ENCODE measurements at places on chromosomes 12 and 14.

- no peak for DNase-seq
Measured at GRCh38 chr14:29311983-29312382, 545.4 kb downstream of the FOXG1 start.

- DNase-seq: no peak
Measured at GRCh38 chr12:48580831-48581230, 11.0 kb upstream of the LALBA start.

- no peak for DNase-seq
Measured at GRCh38 chr14:94113908-94114588, 3.5 kb downstream of the IFI27 start.

DNA sequence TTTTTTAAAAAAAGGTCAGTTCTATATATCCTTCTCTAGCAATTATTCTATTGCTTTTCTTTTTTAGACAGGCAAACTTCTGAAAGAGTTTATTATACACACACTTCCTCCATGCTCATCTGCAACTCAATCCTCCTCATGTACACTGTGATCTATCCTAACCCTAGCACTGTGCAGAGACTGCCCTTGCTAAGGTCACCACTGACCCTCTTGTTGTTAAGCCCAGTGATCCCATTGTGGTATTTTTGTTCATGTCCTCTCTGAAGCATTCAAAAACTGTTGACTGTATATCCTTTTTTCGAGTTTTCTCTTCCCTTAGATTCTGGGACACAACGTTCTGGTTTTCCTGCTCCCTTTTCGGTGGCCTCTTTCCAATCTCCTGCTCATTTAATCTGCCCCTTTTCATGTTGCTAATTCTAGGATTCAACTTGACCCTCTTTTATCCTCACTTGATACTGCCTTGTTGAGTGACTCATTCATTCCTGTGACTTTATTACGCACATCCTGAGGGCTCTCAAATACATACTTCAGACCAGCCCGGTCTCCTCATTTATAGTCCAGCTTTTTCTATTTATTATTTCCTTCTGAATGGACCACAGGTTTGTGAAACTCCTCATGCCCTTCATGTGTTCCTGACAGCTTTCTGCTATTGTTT is 53.9 kb upstream of the PTPRB start:
- DNase-seq: no peak

GRCh38 chr14:88168498-88169165 is 154.4 kb downstream of the KCNK10 start:
- DNase-seq: peak; percentile 65

DNA sequence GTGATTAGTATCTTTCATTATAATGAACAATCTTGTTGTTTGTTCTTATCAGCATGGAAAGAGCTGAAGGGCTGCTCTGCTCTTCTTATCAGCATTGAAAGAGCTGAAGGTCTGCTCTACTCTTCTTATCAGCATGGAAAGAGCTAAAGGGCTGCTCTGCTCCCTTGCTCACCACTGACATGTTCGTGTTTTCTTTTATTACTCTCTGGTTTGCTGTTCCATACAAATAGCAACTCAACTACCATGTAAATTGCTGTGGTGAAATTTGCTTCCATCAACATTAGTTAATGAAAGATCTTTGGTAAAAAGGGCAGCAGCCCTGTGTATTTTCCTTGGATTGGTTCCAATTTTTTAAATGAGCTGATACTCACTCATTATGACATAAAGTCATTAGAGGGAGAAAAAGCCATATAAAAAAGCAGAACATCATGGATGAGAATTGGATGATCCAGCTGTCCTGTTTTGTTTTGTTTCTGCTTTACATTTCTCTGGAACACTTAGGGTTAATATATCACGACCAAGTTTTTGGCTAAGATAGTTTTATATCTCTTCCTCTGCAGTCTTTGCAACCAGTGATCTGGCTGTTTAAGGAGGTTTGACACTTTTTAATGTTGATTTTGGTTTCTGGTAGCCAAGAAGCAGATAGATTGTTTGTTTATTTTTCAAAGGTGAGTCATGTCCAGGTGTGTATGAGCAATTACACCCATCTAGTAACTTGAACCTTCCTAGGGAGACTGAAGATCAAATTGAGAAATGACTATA is 356.6 kb downstream of the CEP128 start:
- DNase-seq: no peak

- DNase-seq: no peak
Measured at GRCh38 chr14:69096781-69097475, 56.0 kb downstream of the DCAF5 start.

Measured in activated CD4-positive, alpha-beta T cell treated with anti-CD3 and anti-CD28 coated beads for 48 hours (primary cell).